ENCODE measurements at places on chromosomes 3 and 15.

DNA sequence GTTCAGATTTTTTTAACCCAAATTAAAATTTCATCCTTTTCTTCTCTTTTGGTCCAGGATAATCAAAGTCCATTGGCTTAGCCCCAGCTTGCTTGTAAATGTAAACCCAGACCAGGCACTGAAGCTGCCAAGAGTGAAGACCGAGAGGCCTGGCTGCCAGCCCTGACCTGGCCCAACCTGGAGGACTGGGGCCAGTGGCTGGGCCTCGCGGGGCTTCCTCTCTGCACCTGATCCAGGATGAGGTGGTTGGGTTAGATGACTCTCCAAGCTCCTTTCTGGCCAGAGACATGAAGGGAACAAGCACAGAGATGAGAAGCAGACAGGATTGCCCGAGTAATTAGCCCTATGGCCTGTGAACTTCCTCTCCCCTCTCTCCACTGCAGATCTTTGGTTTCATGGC, 50.6 kb downstream of the CMTM6 start:
- no peak for DNase-seq

- no peak for DNase-seq
Observed at GRCh38 chr3:183061391-183062172, 37.7 kb downstream of the MCCC1 start.

- no peak for DNase-seq
Observed at GRCh38 chr3:118781232-118781631, 253.4 kb downstream of the IGSF11 start.

- DNase-seq = no peak
Observed at GRCh38 chr3:134029734-134030378, at the start of gene SLCO2A1. Gene SLCO2A1 (minus strand): TSS chr3:134029925. CDS start chr3:134029802, 123 bp downstream.

DNA sequence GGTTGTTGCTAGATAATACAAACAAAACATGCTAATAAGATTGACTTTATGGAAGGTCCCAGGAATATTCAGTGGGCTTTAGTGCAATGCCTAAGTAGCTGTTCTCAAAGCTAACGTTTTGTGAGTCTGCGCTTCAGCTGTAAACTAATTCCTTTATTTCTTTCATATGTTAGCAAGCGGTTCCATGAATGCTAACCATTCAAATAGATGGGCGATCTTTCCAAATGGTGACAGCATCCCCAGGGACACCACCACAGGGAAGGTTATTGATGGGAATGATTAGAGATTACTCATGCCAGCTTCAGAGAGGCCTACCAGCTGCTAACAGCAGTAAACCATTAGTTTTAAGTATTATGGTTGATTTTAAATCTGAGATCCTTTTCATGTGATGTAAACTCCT, 405.7 kb upstream of the MCTP2 start:
- no peak for DNase-seq

DNA sequence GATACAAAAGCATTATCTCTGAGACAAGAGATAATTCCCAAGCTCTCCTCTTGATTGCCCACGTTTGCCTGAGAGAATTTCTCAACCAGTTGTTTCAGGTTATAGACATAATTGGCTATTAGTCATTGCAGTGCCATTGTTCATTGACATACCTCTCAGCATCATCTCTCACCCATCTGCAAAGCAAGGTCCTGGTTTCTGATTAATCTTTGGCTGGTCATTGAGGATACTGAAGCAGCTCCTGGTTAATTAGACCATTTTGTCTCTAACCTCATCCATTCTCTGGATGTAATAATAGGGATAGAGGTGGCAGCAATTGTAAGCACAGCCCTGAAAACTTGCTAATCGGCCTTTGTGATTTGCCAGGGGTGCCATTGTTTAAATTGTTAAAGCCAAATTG, 104.2 kb downstream of the CNTN6 start:
- DNase-seq = no peak

DNA sequence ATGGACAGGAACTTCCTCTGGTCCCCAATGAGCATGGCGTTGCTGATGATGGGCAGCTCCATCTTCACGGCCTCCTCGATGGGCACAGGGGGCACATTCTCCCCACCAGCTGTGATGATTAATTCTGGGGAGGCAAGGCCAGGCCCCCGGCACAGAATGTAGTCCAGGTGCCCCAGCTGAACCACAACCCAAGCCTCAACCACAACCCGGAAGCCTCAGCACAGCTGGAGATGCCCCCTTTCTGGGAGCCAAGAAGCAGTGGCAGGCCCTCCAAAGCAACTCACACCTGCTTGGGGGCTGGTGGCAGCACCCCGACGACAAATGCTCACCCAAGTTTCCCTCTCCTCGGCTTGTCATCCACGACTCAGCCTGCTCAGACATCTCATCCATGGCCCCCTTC, 25.2 kb downstream of the IDH3A start:
- DNase-seq = no peak

GRCh38 chr3:49793486-49794085, 6.1 kb downstream of the CDHR4 start:
- DNase-seq = no peak
